Activated CD4-positive, alpha-beta T cell treated with anti-CD3 and anti-CD28 coated beads for 24 hours (primary cell): ENCODE measurements at places on chromosomes 1 and 21.

GRCh38 chr1:46575778-46576177, 24.3 kb upstream of the KNCN start:
- no peak for DNase-seq

GRCh38 chr21:44480200-44481053, 25.1 kb downstream of the LRRC3 start:
- DNase-seq, result no peak

DNA sequence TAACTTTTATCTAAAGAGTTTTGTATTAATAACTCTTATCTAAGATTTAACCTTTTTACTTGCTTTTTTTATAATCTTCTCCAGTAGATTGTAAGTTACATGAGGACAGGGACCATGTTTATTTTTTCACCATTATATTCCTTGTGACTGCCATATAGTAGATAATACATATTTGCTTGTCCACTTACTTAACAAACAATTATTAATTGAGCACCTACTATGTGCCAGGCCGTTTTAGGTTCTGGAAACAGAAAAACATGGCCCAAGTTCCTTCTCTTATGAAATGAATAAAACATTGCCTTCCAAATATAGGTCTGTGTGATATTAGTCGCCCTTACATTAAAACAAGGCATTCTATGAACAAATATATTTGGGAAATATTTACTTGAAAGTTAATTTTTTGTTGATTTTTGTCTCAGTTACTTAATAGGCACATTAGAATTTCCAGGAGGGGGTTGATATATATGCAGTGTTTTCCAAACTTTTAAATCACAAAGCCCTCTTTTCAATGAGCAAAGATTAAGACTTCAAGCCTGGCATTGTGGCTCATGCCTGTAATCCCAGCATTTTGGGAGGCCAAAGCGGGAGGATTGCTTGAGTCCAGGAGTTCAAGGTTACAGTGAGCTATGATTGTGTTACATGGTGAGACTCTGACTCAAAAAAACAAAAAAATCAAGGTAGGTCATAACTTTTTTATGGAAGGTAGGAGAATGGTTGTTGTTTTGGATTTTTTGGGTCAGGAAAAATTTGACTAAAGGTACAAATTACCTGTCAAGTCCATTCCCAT, 22.7 kb downstream of the CDKN2C start:
- DNase-seq, result no peak

- DNase-seq, result no peak
Measured at GRCh38 chr1:41387667-41388091, 26.4 kb downstream of the FOXO6 start.

GRCh38 chr1:30023339-30024022, 699.9 kb downstream of the MATN1 start:
- DNase-seq, result no peak

- DNase-seq, result no peak
Measured at GRCh38 chr1:224042557-224043118, 71.3 kb upstream of the FBXO28 start.

- DNase-seq, result no peak
Measured at GRCh38 chr1:33985656-33986055, 121.8 kb downstream of the HMGB4 start.

DNA sequence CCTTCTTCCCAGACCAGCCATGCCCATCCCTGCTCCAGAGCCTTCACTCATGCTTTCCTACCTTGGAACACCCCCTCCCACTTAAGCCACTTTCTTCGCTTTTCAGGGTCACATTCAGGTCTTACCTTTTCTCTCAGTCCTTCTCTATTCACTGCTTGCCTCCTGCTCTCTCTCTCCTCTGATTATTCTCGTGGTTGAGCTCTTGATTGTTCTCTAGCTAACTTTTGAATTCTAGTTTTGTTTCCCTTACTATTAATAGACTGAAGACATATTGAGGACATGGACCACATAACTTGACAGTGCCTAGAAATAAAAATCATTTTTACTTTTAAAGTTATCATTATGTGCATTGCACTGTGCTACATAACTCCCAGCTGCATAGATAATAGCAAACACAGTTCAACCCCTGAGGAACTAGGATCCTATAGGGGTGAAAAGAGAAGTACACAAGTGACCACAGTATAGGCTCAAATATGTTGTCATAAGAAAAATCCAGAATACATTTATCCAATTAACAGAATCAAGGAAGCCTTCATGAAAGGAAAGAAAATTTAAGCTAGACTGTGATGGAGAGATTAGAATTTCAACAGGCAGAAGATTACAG, 21.5 kb downstream of the INSL5 start:
- DNase-seq, result no peak

DNA sequence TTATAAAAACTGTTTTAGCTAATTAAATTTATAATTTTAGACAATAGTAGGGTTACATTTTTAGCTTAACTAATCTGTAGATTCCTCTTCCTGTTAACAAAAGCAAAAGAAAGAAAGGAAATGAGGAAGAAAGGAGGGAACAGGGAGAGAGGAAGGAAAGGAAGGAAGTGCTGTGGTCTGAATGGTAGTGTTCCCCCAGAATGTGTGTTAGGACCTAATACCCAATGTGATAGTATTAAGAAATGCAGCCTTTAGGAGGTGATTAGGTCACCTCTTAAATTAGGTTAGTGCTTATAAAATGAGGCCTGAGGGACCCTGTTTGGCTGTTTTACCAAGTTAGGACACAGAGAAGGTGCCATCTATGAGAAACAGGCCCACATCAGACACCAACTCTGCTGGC, 136.9 kb upstream of the SAMSN1 start:
- no peak for DNase-seq

- DNase-seq, result no peak
Measured at GRCh38 chr1:229381234-229381633, 38.4 kb upstream of the CCSAP start.

GRCh38 chr1:201268604-201269151, 14.6 kb upstream of the PKP1 start:
- no peak for DNase-seq

DNA sequence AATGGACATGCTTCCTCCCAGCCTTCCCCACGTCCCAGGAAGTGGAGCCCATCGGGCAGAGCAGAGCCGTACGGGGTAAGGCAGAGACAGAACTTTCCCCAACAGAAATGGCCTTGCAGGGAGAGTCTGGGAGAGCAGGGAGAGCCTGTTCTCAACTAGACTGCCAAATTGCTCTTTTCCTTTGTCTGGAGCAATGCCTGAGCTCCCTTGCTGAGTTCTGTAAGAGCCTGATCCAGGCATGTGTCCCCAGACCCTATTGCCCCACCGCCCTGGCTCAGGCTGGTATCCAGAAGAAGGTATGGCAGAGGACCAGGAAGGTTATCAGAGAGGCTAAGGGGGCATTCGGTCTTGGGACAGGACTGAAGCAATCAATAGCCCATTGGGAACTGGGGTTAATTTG, 79.9 kb downstream of the TMEM53 start:
- no peak for DNase-seq

GRCh38 chr1:18289597-18289996, 182.0 kb downstream of the IGSF21 start:
- DNase-seq, result no peak

DNA sequence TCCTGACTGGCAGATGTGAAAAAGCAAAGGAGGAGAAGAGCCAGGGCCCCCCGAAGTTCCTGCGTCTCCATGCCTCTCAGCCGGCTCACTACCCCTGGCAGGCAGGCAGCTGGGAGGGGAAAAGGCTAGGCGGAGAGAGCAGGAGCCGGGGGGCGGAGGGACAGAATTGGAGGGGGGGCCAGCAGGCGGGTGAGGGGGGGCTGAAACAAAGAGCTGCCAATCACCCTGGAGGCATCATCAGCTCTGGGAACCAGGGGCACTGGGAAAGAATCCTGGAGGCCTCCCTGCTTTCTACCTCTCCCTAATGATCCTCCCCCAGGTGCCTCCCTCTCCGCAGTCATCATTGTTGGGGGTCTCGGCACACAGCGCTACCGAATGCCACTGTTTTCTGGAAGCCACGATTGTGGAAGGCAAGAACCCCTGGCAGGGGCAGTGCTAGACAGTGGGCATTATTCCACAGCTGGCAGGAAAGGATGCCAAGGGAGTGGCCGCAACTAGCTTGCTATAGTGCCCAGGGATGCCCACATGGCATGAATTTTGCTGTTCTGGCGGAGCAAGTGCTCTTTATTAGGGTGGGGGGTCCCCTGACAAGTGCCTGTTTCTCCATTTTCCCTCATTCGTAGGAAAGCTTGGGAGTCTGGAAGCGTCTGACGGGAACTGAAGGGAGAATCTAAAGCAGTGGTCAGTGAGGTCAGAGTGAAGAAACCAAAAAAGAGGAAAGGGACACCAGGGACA, at the start of gene THBS3:
THBS3 (minus strand) TSS at position 92 of the 735 bp plus-strand sequence; CDS start at position 71, 21 bp downstream.
- DNase-seq, result no peak

GRCh38 chr1:50492142-50492541, 68.9 kb upstream of the DMRTA2 start:
- DNase-seq, result no peak

- DNase-seq, result no peak
Measured at GRCh38 chr1:224430511-224431113, 4.0 kb downstream of the WDR26 start.

DNA sequence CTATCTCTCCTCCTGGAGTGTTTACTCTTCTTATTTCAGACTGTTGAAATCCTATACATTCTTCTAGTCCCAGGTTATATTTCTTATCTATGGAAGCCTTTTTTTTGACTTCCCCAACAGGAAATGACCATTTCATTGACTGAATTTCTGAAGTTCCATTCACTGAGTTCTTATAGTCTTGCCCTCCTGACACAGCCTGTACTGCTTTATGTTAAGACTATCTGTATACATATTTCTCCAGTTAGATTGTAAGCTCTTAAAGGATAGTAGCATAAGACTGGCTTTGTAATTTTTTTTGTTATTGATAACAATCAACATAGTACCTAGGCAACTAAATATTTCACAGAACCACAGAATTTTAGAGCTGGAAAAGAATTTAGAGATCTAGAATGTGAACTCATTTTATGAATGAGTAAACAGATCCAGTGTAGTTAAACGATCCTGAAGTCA, 14.9 kb upstream of the MACF1 start:
- no peak for DNase-seq

- no peak for DNase-seq
Measured at GRCh38 chr1:155169541-155169940, 3.6 kb downstream of the KRTCAP2 start.
